ENCODE measurements at places on chromosomes 6 and 20.

DNA sequence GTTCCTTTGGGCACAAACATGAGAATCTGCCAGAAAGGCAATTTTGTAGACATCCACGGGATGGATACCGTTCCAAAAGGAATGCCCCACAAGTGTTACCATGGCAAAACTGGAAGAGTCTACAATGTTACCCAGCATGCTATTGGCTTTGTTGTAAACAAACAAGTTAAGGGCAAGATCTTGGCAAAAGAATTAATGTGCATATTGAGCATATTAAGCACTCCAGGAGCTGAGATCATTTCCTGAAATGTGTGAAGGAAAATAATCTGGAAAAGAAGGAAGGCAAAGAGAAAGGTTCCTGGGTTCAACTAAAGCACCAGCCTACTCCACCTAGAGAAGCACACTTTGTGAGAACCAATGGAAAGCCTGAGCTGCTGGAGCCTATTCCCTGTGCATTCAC lies 103.9 kb upstream of the ARG1 start:
- H3K27ac ChIP-seq = no peak overlapping the region
- no peak for DNase-seq
- H3K4me1 ChIP-seq = peaks cover 5% of the 10 kb centered on the region
- no peak overlapping the region for H3K4me3 ChIP-seq
- no peaks in the 10 kb centered on the region for H3K36me3 ChIP-seq

GRCh38 chr20:1761116-1761515 lies 103.5 kb upstream of the SIRPG start:
- H3K4me3 ChIP-seq = no peak overlapping the region
- no peaks in the 10 kb centered on the region for H3K36me3 ChIP-seq

- no peak for DNase-seq
- H3K36me3 ChIP-seq = no peaks in the 10 kb centered on the region
- H3K27me3 ChIP-seq = peaks cover 15% of the 10 kb centered on the region
- peak overlapping the region; percentile 77 for H3K4me3 ChIP-seq
- H3K4me1 ChIP-seq = no peaks in the 10 kb centered on the region
These were observed 949 bp downstream of the MACROD2 start for GRCh38 chr20:13996265-13996664.

DNA sequence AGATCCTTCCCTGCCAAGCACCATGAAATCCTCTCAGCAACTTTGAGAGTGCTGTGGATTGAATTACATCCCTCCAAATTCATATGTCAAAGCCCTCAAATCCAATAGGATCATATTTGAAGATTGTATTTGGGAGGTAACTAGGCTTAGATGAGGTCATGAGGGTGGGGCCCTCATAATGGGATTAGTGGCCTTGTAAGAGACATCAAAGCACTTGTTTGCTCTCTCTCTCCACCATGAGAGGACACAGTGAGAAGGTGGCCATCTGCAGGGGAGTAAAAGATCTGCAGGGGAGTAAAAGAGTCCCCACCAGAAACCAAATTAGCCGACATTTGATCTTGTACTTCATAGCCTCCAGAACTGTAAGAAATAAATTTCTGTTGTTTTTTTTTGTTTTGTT lies 298.2 kb downstream of the SAMD5 start:
- DNase-seq = no peak
- H3K36me3 ChIP-seq = no peaks in the 10 kb centered on the region
- no peak overlapping the region for H3K4me3 ChIP-seq
- no peak overlapping the region for H3K27ac ChIP-seq
- no peaks in the 10 kb centered on the region for H3K27me3 ChIP-seq

- no peaks in the 10 kb centered on the region for H3K27me3 ChIP-seq
- no peak for DNase-seq
- H3K36me3 ChIP-seq = no peaks in the 10 kb centered on the region
- H3K27ac ChIP-seq = no peak overlapping the region
- peaks cover 7% of the 10 kb centered on the region for H3K4me1 ChIP-seq
These were observed 80.9 kb downstream of the UBE3D start for GRCh38 chr6:82984720-82985119.

- no peaks in the 10 kb centered on the region for H3K27me3 ChIP-seq
- no peaks in the 10 kb centered on the region for H3K4me1 ChIP-seq
- H3K36me3 ChIP-seq = no peaks in the 10 kb centered on the region
- H3K4me3 ChIP-seq = no peak overlapping the region
- H3K27ac ChIP-seq = no peak overlapping the region
- DNase-seq = no peak
These were observed 82.1 kb upstream of the DTNBP1 start for GRCh38 chr6:15744818-15745402.

DNA sequence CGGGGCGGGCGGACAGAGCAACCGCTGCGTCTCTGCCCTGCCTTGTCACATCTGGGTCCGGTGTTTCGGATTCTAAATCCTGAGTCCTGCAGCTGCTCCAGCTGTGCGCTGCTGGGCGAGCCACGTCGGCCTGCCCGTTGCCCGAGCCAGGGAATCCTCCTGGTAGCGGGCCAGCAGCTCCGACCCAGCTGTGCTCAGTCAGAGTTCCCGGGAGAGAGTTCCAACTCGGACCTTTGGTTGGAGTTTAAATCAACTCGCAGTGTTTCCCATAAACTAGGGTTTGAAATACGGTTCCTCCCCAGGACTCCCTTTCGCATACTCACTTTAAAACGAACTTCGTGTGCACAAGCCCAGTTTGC lies 315 bp upstream of the PDE10A start:
- H3K4me1 ChIP-seq = peaks cover 7% of the 10 kb centered on the region
- no peaks in the 10 kb centered on the region for H3K36me3 ChIP-seq
- H3K27me3 ChIP-seq = peaks cover 93% of the 10 kb centered on the region
- H3K27ac ChIP-seq = no peak overlapping the region

DNA sequence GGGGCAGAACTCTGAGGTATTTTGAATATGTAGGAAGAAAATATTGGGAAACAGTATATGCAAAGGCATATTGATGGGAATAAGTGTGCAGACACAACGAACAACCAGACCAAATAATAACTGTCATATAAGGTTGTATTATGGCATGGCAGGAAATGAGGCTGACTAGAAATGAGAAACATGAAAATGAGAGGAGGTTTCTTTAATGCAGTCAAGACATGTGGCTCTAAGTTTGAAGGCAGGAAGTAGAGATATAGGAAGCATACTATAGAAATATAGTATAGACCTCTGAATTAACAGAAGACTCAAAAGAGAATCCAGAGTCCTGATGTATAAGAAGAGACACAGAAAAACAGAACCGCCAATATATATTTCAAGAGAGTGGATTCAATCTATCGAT lies 459.7 kb upstream of the PTCHD4 start:
- H3K27ac ChIP-seq = no peak overlapping the region
- no peaks in the 10 kb centered on the region for H3K4me1 ChIP-seq
- H3K4me3 ChIP-seq = no peak overlapping the region
- no peaks in the 10 kb centered on the region for H3K27me3 ChIP-seq
- DNase-seq = no peak

DNA sequence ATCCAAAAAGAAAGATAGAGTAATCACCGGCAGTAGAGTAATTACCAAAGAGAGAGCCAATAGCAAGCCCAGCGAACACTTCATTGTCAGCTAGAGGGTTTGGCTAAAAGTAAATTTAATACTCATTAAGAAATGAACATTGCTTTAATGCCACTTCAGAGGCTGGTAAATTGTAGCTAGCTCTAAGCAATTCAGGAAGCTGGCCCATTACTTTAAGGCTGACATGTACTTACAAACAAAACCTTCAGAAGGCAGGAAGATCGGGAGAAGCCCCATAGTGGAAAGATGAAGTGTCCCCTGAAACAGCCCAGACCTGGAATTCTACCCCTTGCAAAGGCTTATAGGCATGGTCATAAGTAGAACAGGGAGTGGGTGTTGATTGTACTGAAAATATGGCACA lies 396.6 kb upstream of the ID4 start:
- no peaks in the 10 kb centered on the region for H3K36me3 ChIP-seq
- H3K27ac ChIP-seq = no peak overlapping the region
- no peaks in the 10 kb centered on the region for H3K27me3 ChIP-seq
- H3K4me1 ChIP-seq = peaks cover 10% of the 10 kb centered on the region
- no peak for DNase-seq

- H3K36me3 ChIP-seq = no peaks in the 10 kb centered on the region
- no peak for DNase-seq
- no peaks in the 10 kb centered on the region for H3K4me1 ChIP-seq
- H3K4me3 ChIP-seq = no peak overlapping the region
- no peak overlapping the region for H3K27ac ChIP-seq
These were observed 11.1 kb upstream of the PM20D2 start for GRCh38 chr6:89134723-89135122.

DNA sequence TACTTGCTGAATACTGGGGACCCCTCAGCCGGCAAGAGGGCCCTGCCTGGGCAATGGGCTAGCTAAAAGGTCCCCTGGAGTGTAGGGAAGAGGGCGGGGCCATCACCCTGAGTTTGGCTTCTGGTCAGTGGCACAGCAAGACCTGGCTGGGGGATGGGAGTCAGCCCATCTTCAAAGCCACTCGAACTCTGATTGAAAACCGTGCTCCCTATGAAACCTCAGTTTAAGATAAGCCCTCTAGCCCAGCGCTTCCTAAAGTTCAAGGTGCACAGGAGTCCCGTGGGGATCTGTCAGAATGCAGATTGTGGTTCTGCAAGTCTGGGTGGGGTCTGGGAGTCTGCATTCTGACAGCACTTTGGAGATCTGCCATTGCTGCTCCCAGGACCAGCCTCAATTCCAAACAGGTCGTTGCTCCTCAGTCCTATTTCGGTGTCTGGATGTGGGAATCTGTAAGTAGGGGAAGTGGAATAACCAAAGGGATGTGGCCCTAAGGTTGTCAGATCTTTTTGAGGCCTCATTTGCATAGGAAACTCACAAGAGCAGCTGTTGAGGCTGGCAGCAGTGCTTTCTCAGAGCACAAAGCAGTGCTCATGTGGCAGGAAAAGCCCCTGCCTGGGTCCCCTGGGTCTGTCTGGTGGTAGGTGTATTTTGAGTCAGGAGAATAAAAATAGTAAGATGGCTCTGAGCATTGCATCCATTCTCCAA lies 85.3 kb upstream of the SCP2D1 start:
- H3K4me3 ChIP-seq = no peak overlapping the region
- no peaks in the 10 kb centered on the region for H3K36me3 ChIP-seq
- H3K4me1 ChIP-seq = no peaks in the 10 kb centered on the region
- DNase-seq = no peak
- H3K27ac ChIP-seq = no peak overlapping the region

DNA sequence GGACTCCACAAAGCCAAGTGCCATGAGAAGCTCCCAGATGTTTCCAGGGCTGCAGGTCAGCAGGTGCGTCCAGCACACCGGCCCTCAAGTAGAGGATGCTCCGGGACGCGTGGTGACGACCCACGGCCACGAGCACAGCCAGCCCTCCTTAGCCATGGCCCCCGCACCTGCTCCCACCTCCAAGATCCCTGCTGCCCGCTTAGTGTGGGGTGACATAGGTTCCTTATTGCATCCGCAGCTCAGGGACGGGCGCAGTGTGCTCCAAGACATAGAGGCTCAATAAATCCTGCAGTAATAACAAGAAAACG lies 138.1 kb upstream of the RPS6KA2 start:
- no peaks in the 10 kb centered on the region for H3K27me3 ChIP-seq
- H3K4me1 ChIP-seq = no peaks in the 10 kb centered on the region
- no peak overlapping the region for H3K4me3 ChIP-seq
- no peak overlapping the region for H3K27ac ChIP-seq
- no peak for DNase-seq

DNA sequence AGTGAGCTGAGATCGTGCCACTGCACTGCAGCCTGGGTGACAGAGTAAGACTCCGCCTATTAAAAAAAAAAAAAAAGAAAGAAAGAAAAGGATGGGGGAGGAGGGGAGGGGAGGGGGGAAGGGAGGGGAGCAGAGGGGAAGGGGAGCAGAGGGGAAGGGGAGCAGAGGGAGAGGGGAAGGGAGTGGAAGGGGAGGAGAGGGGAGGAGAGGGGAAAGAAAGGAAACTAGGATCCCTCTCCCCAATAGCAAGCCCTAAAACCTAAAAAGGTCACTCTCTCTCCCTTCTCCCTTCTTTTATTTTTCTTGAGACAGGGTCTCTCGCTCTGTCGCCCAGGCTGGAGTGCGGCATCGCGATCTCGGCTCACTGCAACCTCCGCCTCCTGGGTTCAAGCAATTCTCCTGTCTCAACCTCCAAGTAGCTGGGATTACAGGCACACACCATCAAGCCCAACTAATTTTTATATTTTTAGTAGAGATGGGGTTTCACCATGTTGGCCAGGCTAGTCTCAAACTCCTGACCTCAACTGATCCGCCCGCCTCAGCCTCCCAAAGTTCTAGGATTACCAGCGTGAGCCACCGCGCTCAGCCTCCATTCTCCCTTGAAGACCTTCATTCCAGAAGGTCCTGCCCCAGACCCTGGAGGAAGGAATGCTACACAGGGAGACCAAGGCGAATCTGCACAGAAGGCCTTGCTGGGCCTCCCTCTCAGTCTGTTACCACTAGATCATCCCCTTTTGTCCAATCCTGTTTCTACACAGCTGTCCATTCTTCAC lies 45.8 kb upstream of the PIM1 start:
- H3K27me3 ChIP-seq = no peaks in the 10 kb centered on the region
- H3K4me1 ChIP-seq = peaks cover 26% of the 10 kb centered on the region
- no peak overlapping the region for H3K4me3 ChIP-seq
- no peaks in the 10 kb centered on the region for H3K36me3 ChIP-seq
- no peak for DNase-seq
- peak overlapping the region; percentile 44 for H3K27ac ChIP-seq

GRCh38 chr6:28775405-28776129 lies 148.2 kb downstream of the TRIM27 start:
- H3K4me3 ChIP-seq = peak overlapping the region; percentile 15
- H3K36me3 ChIP-seq = no peaks in the 10 kb centered on the region
- DNase-seq = no peak
- H3K4me1 ChIP-seq = peaks cover 9% of the 10 kb centered on the region

DNA sequence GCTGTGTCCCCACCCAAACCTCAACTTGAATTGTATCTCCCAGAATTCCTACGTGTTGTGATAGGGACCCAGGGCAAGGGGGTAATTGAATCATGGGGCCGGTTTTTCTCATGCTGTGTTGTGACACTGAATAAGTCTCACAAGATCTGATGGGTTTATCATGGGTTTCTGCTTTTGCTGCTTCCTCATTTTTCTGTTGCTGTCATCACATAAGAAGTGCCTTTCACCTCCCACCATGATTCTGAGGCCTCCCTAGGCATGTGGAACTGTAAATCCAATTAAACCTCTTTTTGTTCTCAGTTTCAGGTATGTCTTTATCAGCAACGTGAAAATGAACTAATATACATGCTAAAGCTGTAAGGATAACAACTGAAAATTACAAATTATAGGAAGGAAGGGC lies 88.3 kb downstream of the CDYL start:
- H3K4me1 ChIP-seq = peaks cover 6% of the 10 kb centered on the region
- no peak for DNase-seq
- H3K27me3 ChIP-seq = no peaks in the 10 kb centered on the region
- H3K36me3 ChIP-seq = no peaks in the 10 kb centered on the region
- no peak overlapping the region for H3K4me3 ChIP-seq

DNA sequence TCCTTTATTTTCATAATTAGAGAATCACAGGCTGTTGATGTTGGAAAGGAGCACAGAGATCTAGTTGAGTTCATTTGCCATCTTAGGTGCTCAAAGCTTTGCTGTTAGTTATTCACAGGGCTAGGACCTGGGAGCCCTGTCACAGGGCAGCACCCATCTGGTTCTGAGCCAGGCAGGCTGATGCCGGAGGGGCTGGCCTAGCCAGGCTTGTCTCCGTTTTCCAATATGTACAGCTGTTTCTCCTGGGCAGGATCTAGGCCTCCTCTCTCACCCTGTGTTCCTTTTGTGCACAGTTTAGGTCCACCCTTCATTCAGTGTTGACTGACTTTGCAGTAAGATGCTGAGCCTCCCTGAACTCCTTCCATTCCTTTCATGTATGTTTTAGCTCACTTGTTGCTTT lies 33.4 kb downstream of the LRRC1 start:
- H3K4me3 ChIP-seq = no peak overlapping the region
- no peak overlapping the region for H3K27ac ChIP-seq
- H3K36me3 ChIP-seq = no peaks in the 10 kb centered on the region
- H3K4me1 ChIP-seq = no peaks in the 10 kb centered on the region
- no peak for DNase-seq
